ENCODE measurements at places on chromosomes 16 and 17. TPM values are rescaled to one million over a fixed set of nuclear protein-coding genes. Genes with fewer than 3 reads are reported as not detected.

DNA sequence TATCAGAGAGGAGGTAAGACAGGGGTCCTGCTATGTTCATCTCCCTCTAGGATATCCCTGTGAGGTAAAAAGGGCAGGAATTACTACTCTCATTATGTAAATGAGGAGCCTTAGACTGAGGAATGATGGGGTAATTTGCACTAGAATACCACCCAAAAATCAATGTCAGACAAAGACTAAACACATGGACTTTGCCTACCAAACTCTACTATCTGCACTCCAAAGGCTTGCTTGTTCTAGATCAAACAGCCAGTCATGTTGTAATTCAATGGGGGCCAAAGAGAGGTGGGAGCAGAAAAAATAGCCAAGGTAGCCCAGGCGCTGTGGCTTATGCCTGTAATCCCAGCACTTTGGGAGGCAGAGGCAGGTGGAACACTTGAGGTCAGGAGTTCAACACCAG lies 120.7 kb downstream of the LYRM1 start:
- no peak overlapping the region for H3K4me3 ChIP-seq
- H3K27me3 ChIP-seq, result no peaks in the 10 kb centered on the region
- no peak for DNase-seq

The SHISA6 gene
- not detected for total RNA-seq

The ANKRD40CL gene
- not detected for total RNA-seq

GRCh38 chr17:19313746-19314651 lies 48.5 kb downstream of the B9D1 start:
- H3K4me3 ChIP-seq, result no peak overlapping the region
- H3K4me1 ChIP-seq, result peaks cover 29% of the 10 kb centered on the region
- peaks cover 6% of the 10 kb centered on the region for H3K36me3 ChIP-seq
- DNase-seq, result no peak

DNA sequence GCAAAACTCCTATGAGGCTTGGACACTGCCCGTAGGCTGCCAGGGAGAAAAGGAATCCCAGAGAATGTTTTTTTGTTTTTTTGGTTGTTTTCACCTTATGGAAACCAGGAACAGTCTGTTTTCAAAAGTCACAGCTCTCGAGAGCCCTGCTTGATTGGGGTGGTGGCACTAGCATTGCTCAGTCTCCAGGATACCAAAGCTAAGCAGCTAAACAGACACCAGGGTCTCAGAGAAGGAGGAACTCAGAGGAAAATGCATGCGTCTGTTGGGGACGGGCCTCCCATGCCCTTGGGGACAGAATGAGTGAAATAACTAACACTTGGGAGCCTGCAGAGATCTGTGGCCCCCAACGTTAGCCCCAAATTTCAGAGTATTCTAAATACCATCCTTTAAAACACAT lies 178.8 kb downstream of the SOX9 start:
- no peaks in the 10 kb centered on the region for H3K36me3 ChIP-seq
- H3K4me3 ChIP-seq, result no peak overlapping the region
- peaks cover 17% of the 10 kb centered on the region for H3K4me1 ChIP-seq
- no peak for DNase-seq

DNA sequence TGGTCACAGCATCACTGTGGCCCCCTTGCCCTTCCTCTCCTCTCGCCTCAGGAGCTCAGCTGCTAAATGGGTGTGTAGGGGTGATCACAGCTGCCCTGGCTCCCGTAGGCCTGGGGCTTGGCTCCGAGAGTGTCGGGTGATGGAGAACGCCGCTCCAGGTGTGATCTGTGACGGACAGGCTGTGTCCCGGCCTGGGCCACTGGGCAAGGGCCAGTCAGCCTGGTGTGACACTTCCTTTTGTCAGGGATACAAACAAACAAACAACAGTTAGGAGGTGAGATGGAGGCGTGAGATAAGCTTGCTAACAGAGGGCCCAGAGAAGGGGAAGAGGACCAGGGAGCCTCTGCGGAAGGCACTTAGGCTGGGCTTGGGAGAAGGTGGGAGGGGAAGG lies 2.0 kb downstream of the ADGRG1 start:
- no peak overlapping the region for H3K4me3 ChIP-seq
- no peaks in the 10 kb centered on the region for H3K27me3 ChIP-seq
- H3K27ac ChIP-seq, result no peak overlapping the region

DNA sequence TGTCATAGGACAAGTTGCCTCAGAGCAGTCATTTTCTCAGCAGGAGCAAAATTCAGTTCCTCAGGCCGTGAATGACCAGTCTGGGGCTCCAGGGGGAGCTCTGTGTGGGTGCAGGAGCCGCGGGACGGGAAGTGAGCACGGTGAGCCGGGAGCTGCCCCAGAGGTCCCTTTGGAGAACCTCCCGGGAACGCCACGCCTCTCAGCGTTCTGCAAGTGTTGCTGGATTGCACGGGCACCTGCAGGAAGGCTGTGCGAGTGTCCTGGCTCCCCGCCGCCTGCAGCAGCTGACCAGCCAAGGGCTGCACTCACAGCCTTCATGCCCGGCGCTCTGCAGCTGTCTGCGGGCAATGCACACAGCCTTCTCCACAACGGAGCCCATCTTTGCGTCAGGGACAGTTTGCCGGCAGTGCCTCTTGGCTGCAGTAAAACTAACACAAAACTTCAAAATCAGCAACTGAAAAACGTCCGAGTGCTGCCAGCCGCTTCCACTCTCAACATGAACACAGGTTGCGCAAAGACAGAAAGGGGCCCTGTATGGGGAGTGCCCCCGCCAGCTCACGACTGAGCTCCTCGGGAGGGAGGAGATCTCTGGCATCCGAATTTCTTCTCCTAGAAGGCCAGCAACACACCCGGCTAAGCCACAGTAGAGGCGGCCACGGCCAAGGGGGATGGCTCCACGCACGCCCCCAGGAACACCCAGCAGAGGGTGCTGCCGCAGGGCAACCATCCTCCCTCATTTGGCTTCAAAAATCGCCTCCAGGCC lies 16.0 kb downstream of the NDUFAF8 start:
- H3K36me3 ChIP-seq, result no peaks in the 10 kb centered on the region
- DNase-seq, result peak; percentile 64
- no peak overlapping the region for H3K4me3 ChIP-seq
- no peaks in the 10 kb centered on the region for H3K27me3 ChIP-seq

The SPIRE2 gene
- total RNA-seq, result 2.6 TPM

The SOST gene
- not detected for total RNA-seq

DNA sequence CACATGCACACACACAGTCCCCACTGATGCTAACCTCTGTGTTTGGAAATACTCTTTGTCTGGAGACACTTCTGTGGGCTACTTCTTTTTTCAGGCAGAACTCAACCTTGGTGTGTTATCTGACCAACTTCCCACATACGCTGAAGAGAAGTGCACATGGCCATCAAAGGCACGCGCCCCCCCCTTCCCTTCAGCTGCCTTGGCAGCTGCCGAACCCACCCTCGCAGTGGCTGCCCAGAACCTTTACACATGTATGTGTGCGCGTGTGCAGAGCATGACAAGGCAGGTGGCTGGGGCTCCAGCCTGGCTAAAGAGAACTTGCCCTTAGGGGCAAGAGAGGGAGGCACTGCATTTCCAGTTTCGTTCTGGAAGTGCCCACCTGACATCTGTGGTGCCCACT lies 3.9 kb downstream of the RAPGEFL1 start:
- no peaks in the 10 kb centered on the region for H3K36me3 ChIP-seq
- no peak for DNase-seq
- H3K27me3 ChIP-seq, result no peaks in the 10 kb centered on the region
- no peak overlapping the region for H3K27ac ChIP-seq

The NAA60 gene
- 64.9 TPM for total RNA-seq

DNA sequence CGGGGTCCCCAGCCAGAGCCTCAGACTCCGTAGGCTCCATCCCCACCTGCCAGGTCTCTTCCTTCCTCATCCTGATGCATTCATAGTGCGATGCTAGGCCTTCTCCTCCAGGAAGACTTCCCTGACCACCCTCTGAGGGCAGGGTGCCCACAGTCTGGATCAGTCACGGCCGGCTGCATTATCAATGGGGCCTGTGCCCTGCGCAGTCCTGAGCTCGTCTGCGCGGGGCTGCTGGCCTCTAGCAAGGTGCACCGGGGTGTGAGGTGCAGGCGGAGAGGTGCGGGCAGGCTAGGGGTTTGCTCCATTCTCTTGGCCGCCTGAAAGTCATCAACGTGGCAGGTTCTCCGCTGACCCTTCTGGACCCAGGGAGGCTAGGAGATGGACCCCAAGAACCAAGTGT lies 56.9 kb upstream of the ACSF3 start:
- H3K27me3 ChIP-seq, result peaks cover 6% of the 10 kb centered on the region
- H3K4me1 ChIP-seq, result no peaks in the 10 kb centered on the region
- no peaks in the 10 kb centered on the region for H3K36me3 ChIP-seq

The SNAI3 gene
- 0.22 TPM for total RNA-seq

DNA sequence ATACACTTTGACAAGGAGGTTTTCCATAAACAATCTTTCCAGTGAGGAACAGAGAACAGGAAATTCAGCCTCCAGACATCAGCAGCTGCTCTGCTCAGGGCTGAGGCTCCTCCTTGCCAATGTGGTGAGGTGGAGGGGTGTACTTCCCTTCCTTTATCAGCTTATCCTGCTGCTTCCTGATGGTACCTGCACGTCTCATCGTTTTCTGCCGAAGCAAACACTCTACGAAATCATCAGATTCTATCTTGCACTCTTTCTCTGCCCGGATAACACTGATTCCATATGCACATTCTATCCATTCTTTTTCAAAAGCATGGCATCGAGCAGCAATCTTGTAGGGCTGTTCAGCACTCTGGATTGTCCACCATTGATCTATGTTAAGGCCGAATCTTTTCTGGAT lies 15.4 kb upstream of the SEZ6 start:
- H3K4me3 ChIP-seq, result no peak overlapping the region
- H3K4me1 ChIP-seq, result no peaks in the 10 kb centered on the region
- no peaks in the 10 kb centered on the region for H3K36me3 ChIP-seq
- peaks cover 79% of the 10 kb centered on the region for H3K27me3 ChIP-seq

The ITGB4 gene
- total RNA-seq, result 6.6 TPM

DNA sequence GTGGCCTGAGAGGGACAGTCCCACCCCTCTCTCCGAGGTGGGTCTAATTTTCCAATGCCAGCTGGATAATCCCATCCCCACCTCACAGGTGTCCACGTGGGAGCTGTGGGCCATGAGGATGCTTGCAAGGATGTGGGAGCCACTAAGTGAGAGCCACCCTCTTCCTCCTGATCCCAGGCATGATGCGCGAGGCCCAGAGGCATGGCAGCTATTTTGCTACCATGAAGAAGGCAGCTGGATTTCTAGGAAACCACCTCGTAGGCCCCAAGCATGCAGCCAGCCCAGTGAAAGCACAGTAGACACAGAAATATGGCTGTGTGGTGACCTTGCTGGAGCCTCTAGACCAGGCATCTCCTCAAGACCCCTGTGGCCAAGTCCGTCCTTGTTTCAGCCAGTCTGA lies 20.4 kb downstream of the KDM8 start:
- no peaks in the 10 kb centered on the region for H3K36me3 ChIP-seq
- no peaks in the 10 kb centered on the region for H3K27me3 ChIP-seq
- no peak for DNase-seq
- no peak overlapping the region for H3K4me3 ChIP-seq
- H3K27ac ChIP-seq, result no peak overlapping the region
- H3K4me1 ChIP-seq, result peaks cover 11% of the 10 kb centered on the region

The KRT33A gene
- not detected for total RNA-seq

The PVALEF gene
- total RNA-seq, result not detected

DNA sequence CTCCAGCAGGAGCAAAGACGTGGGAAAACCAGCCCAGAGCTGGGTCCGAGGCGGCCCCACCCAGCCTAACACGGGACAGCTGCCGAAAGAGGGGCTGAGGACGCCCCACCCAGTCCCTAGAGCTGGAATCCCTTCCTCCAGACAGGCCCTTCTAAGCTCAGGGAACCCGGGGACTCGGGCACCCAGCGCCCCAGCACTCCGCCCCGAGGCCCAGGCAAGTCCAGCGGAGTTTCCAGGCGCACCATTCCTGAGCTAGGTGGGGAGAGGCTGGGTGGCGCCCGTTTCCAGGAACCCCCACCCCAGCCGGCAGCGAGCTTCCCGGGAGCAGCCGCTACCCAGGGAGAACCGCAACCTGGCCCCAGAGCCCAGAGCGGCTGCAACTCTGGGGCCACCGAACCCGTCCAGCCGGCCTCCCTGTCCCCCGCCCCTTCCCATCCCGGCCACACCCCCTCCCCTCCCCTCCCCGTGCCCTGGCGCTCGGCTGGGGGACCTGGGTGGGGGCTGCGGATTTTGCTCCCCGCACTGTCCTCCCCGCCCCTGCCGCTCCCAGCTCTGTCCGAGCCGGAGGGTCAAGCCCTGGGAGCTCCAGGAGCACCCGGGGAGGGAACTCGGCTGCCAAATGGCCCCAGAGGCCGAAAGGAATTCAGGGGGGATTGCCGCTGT lies 536 bp downstream of the TMC6 start:
- no peak for DNase-seq
- no peak overlapping the region for H3K27ac ChIP-seq
- H3K4me1 ChIP-seq, result peaks cover 11% of the 10 kb centered on the region
- no peaks in the 10 kb centered on the region for H3K36me3 ChIP-seq

- H3K4me1 ChIP-seq, result no peaks in the 10 kb centered on the region
- H3K4me3 ChIP-seq, result no peak overlapping the region
- H3K36me3 ChIP-seq, result no peaks in the 10 kb centered on the region
Measured at GRCh38 chr17:65707780-65708179, 146.3 kb upstream of the AXIN2 start.

GRCh38 chr16:26777821-26778220 lies 288.9 kb upstream of the C16orf82 start:
- H3K36me3 ChIP-seq, result no peaks in the 10 kb centered on the region
- H3K4me3 ChIP-seq, result no peak overlapping the region
- no peaks in the 10 kb centered on the region for H3K4me1 ChIP-seq
- DNase-seq, result no peak
- no peak overlapping the region for H3K27ac ChIP-seq
- H3K27me3 ChIP-seq, result no peaks in the 10 kb centered on the region

DNA sequence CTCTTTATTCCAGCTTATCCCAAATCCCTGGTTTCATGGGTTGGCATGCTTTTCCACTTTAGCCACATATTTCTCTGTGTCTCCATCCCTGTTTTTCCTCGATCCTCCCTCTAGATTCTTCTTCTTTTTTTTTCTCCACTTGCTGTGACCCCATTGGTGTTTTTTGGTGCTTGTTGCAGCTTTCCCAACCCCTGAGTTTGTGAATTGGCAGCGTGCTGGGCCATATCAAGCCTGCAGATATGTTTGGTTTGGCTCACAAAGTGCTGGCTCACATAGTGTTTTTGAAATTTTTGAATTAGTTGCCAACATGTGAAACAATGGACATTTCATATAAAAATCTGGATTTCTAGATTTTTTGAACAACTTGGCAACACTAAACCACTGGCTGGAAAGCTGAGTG lies 8.8 kb downstream of the GPR139 start:
- no peaks in the 10 kb centered on the region for H3K36me3 ChIP-seq
- H3K27me3 ChIP-seq, result no peaks in the 10 kb centered on the region
- H3K4me1 ChIP-seq, result no peaks in the 10 kb centered on the region

- no peaks in the 10 kb centered on the region for H3K36me3 ChIP-seq
- H3K27me3 ChIP-seq, result no peaks in the 10 kb centered on the region
- H3K4me1 ChIP-seq, result peaks cover 35% of the 10 kb centered on the region
- H3K27ac ChIP-seq, result no peak overlapping the region
- H3K4me3 ChIP-seq, result peak overlapping the region; percentile 46
- DNase-seq, result peak; percentile 70
Measured at GRCh38 chr17:17783825-17784656, 52.7 kb downstream of the SREBF1 start.

The PHOSPHO1 gene
- 0.95 TPM for total RNA-seq

Measured in astrocyte (in vitro differentiated cells and primary cell).